ENCODE measurements at places on chromosomes 3 and 15. TPM values are rescaled to one million over a fixed set of nuclear protein-coding genes. Genes with fewer than 3 reads are reported as not detected.

DNA sequence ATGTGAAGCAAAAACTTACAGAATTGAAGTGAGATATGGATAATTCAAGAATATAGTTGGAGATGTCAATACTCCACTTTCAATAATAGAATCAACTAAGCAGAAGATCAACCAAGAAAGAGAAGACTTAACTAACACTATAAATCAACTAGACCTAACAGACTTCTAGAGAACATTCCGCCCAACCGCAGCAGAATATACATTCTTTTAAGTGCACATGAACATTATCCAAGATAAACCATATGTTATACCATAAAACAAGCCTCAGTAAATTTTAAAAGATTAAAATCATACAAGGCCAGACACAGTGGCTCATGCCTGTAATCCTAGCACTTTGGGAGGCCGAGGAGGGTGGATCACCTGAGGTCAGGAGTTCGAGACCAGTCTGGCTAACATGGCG, 5.5 kb upstream of the TEX55 start:
- no peak for DNase-seq

DNA sequence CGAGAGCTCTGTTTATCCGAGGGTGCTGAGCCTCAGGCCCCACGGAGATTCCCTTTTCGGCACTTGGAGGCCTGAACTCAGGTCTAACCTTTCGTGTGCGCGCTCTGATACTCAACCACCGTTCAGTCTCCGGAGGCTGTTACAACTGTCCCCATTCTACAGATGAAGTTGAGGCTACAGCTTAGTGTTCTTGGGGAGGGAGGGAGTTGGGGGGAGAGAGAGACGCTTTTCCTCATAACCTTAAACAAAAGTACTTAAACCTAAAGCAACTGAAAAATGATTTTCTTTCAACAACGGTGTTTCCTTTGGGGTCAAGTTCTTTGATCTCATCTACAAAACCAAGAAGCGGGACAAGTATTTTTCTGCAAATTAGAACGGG, 952 bp upstream of the CHST2 start:
- no peak for DNase-seq

DNA sequence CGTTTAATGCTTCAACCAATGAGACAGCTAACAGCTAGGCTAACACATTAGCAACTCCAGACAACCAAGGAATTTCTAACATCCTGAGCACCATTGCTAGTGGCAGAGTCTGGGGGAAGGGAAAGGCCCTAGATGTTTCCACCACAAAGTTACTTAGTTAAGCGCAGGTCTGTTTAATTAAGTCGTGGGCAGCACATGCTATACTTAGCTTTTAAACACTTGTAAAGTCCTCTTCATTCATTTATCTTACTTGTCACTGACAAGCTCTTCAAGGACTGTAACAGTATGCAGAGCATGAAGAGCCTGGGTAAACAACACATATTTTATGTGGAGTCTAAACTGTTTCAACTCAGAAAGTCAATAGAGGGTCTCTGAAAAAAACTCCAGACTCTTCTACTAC, 221.1 kb upstream of the WNT5A start:
- DNase-seq = peak; percentile 50

- no peak for DNase-seq
Measured at GRCh38 chr3:63719796-63720445, 67.4 kb downstream of the SNTN start.

GRCh38 chr15:60583946-60584345, 105.0 kb upstream of the ICE2 start:
- no peak for DNase-seq

- DNase-seq = no peak
Measured at GRCh38 chr3:71710906-71711494, 14.2 kb downstream of the EIF4E3 start.

GRCh38 chr15:100918690-100919480, at the start of gene LRRK1:
TSS of gene LRRK1 (plus strand) at chr15:100919357. CDS start at chr15:100924633, 5,276 bp downstream.
- DNase-seq = no peak

DNA sequence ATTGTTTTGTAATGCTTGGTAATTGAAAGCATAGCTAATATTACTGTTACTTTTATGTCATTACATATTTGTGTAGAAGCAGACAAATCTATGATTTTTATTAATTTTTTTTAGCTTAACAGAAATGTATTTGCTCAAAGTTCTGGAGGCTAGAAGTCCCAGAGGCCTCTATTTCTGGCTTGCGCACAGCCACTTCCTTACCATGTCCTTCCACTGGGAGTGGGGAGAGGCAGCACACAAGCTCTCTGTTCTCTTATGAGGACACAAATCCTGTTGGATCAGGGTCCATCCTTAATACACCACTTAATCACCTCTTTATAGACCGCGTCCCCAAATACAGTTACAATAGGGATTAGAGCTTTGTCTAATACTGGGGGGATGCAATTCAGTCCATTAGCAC, 1061.4 kb downstream of the OTOL1 start:
- DNase-seq = no peak

- DNase-seq = no peak
Measured at GRCh38 chr3:144409319-144409718, 437.7 kb downstream of the DIPK2A start.

GRCh38 chr3:142888481-142889211, at the start of gene PCOLCE2:
TSS of gene PCOLCE2 (minus strand) at chr3:142889083. CDS start at chr3:142888896, 187 bp downstream.
- peak; percentile 53 for DNase-seq

FAM107A gene
- polyA plus RNA-seq = 4.2 TPM

FBXL22 gene
- polyA plus RNA-seq = 1.7 TPM

PLCB2 gene
- 10.8 TPM for polyA plus RNA-seq

STXBP5L gene
- polyA plus RNA-seq = 0.33 TPM

RLBP1 gene
- not detected for polyA plus RNA-seq
